Stimulated activated CD8-positive, alpha-beta memory T cell treated with anti-CD3 and anti-CD28 coated beads, Interleukin-4, amount 100 ng/mL, for 4 hours (primary cell): ENCODE measurements at places on chromosomes 2 and 18.
A peak's percentile ranks its signal among the peaks of the same experiment; 100 is the strongest.

DNA sequence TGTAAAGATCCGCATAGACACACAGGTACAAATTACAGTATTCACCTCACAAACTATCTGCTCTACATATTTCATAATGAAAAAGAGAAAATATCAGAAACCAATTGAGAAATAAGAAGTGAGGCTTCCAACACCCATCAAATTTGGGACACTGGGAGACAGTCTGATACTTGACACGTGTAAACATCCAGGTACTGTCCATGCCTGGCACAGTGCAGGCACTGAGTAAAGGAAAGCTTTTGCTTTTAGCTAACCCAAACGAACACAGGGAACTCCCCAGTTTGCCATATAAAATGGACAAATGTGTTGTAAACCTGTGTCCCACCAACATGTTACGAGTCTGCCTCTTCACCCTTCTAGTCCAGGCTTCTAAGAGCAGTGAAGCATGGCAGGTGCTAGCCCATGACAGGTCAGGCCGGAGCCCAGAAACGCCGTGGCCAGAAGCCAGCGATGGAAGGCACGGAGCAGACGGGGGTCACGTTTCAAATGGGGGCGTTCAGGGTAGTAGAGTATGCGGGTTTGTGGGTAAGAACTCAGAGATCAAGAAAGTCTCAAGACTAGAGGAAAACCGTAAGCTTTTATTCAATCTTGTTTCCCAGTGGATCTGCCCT, 27.0 kb downstream of the CDH2 start:
- DNase-seq, result no peak

GRCh38 chr2:241925277-241925676, 55.7 kb downstream of the RTP5 start:
- DNase-seq, result no peak

DNA sequence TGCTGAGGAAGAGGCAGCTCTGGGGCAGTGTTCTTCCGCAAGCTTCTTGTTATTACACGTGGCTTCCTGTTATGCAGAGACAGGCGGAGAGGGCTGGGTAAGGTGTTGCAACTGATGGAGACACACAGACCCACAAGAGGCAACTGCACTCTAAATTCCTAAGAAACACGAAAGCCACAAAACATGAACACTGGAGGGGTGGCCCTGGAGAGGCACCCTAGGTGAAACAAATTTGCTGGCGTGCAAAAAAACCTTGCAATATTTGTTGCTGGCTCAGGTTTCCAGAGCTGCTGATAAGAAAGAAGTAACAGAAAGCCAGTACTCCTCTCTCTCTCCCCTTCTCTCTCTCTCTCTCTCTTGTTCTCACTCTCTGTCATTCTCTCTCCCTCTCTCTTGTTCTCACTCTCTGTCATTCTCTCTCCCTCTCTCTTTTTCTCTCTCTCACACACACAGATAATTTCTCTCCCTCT, 31.8 kb downstream of the ARHGAP25 start:
- DNase-seq, result peak; percentile 52

GRCh38 chr2:232351686-232352510, 26.7 kb upstream of the ALPP start:
- no peak for DNase-seq

GRCh38 chr2:230758566-230759480, 46.2 kb downstream of the CAB39 start:
- DNase-seq, result no peak

DNA sequence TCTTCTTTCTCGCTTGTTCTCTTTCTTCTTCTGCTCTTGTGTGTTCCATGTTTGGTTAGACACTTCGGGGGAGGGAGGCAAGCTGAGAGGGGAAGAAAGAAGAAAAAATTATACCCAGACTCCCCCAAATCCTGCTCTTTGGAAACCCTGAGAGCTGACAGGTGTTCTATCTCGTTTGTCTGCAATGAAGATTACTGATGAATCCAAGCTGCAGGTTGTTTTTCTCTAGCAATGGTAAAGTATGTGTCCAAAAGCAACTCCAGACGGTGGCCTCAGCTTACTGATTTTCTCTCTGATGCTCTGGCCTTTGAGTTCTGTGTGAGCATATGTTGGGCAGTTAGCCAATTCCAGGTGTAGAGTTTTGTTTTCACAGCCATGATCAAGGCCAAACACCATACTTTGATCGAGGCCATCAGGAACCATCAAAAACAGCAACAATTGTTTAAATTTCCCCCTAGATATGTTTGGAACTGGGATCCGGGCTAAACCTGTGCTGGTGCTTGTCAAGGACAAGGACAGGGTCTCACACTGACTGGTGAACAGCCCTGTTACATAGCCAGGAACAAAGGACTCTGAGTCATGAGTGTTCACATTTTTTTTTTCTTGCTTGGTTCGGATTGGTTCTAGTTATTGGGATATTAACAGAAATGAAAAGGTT, 142.0 kb downstream of the PRKCE start:
- no peak for DNase-seq

- DNase-seq, result no peak
Observed at GRCh38 chr2:41940745-41941063, 107.1 kb upstream of the PKDCC start.

- DNase-seq, result no peak
Observed at GRCh38 chr2:101518578-101519492, 43.9 kb upstream of the RFX8 start.

DNA sequence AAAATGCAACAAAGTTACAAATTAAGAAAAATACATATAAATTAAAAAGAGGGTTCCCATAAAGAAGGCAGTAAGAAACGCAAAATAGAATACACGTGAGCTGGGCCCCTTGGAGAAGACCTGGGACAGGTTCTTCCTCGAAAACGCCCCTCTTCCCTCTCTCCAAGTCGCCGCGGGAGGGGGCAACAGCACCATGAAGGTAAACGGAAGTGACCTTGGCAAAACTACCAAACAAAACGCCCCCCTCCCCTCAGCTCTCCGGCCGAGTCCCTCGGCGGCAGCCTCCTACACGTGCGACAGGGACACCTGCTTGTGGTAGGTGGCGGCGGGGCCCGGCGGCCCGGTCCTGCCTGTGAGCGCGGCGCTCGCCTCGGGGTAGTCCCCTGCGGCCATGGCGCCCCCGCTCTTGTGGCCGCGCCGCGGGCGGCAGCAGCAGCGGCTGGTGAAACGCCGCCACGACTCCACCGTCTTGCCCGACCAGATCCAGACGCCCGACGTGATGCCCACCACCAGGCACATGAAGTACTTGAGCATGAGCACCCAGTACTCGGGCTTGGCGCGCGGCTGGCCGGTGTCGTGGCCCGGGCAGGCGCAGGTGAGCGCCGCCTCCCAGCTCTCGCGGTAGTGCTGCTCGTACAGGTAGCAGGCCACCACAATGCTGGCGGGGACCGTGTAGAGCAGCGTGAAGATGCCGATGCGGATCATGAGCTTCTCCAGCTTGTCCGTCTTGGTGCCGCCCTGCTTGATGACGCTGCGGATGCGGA, 2.8 kb downstream of the FZD5 start:
- no peak for DNase-seq

DNA sequence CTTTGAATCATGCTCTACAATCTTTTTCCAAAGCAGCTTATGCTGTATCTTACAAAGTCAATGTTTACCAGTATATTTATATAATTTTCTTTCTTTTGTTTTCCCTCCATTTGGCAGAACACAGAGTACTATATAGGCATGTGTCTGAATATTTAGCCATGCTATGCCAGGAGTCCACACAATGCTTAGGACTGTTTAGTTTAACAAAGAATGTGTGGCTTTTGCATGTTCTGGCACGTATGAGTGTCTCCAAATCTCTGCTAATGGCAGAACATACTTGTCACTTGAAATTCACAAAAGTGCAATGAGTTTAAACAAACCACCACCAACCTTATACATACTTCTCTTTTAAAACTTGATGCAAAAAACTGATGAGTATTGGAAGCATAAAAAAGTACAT, 268.0 kb downstream of the NR4A2 start:
- no peak for DNase-seq

DNA sequence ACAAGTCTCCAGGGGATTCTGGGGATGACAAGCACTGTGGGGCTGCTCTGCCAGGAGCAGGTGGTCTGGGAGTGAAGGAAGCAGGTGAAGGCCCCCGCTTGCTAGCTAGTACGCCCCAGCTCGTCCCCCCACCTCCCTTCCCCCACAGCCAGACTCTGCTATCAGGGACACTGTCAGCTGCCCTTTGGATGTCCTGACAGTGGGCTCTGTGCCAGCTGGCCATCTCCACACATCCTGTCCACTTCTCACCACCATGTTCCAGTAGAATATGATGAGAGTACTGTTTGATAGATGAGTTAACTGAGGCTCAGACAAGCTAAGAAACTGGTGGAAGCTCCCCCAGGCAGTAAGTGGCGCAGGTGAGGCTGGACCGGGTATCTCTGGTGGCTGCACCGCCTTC, 276.2 kb downstream of the CELF4 start:
- DNase-seq, result no peak

DNA sequence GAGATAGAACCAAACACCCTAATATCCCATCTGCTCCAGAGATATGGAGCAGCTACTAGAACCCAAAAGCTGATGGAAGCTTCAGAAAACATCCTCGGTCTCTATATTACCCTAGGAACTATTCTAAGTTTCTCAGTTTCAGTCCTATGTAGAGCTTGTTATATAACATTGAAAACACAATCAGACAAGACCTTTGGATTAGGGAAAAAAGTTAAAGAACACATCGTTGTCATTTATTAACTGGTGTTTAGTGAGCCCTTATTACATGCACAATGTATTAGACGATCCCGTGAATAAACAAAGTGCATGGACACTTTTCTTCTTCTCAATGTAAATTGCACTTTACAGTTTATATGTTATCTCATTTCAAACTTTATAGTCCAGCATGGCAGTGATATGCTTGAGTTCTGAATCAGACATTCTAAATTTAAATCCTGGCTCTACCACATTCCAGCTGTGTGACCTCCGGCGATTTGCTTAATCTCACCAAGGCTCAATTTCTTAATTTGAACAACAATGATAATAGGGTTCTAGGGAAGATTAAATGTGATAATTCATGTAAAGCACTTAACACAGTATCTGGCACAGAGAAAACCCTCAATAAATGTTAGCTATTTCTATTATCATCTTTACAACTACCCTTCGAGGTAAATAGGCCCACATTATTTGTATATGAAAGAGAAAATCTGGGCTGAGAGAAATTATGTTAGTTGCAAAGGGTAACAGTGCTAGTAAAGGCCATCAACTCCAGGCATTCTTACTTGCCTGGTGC, 83.6 kb upstream of the PIK3C3 start:
- DNase-seq, result no peak

- no peak for DNase-seq
Observed at GRCh38 chr2:204763974-204764703, 218.9 kb downstream of the PARD3B start.

GRCh38 chr2:26313446-26313845, 32.5 kb upstream of the SELENOI start:
- DNase-seq, result no peak

GRCh38 chr2:196170606-196171247, 651 bp downstream of the STK17B start:
- no peak for DNase-seq

GRCh38 chr18:76667603-76668002, 154.8 kb upstream of the ZNF236 start:
- no peak for DNase-seq

DNA sequence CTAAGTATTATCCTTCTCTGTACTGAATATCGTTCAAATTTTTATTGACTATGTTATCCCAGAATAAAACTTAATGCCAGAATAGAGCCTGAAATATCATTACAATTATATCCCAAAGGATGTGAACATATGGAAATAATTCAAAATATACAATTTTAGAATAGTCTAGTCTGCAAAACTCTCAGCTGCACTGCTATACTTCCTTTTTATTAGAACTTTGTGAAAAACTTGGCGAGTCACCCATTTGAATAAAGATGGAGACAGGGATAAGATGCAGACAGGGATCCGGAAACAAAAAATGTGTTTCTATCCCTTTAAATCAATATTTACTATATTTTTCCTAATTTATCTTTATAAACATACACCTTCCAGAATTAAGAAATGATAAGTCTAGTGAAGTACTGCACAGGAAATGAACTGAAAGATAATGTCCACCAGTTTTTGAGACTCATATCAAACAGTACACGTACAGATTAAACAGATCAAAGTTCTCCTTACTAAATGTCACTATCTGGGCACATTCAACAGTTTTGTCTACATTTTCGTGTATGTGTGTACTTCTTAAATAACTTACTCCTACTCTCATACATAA, 107.8 kb downstream of the MEP1B start:
- DNase-seq, result no peak

DNA sequence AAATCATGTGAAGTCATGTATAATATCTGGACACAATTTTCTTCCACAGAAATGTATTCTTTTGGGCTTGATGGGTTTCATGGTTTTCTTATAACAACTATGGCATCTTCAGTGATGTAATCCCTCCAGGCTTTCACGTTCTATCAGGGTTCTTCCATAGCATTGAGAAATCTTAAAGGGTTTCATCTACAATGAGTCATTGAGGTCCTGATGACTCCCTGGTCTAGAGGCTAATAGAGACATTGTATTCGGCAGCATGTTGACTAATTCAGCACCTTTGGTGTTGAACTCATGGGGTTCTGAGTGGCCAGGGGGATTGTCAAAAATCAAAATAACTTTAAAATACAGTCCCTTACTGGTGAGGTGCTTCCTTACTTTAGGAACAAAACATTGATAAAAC, 614.0 kb upstream of the CRIM1 start:
- no peak for DNase-seq

DNA sequence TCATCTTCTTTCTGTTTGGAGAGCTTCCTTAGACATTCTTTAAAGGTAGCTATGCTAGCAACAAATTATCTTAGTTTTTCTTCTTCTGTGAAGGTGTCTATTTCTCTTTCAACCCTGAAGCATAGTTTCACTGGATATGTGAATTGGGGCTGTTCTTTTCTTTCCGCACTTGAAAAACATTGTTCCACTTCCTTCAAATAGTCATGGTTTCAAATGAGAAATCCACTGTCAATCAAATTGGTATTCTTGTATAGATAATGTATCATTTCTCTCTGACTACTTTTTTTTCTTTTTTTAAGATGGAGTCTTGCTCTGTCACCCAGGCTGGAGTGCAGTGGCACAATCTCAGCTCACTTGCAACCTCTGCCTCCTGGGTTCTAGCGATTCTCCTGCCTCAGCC, 254.0 kb downstream of the ANAPC1 start:
- DNase-seq, result no peak

- no peak for DNase-seq
Observed at GRCh38 chr2:117794668-117795067, 19.8 kb upstream of the DDX18 start.

DNA sequence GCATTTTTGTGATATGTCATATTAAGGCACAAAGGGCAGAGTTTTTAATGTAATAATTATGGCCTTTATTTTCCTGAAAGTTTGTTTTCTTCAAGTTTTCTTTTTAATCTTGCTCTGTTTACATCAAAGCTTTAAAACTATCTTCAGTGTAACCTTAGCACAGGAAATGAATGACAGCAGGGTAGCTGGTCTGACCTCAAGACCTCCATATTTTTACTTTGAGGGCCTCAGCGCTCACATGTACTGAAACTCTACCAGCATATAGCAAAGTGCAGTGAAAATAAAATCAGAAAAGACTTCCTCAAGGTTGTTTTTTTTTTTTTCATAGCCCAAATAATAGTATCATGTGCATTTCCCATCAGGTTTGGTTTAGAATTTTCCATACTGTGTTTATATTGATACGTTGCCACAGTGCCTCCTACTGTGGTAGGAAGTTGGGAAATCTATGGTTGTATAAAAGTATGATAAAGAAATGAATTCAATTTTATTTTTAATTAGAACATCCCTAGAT, 163.4 kb downstream of the UBE2E3 start:
- DNase-seq, result no peak
